ENCODE measurements at places on chromosomes 2 and 18. TPM values are rescaled to one million over a fixed set of nuclear protein-coding genes. Genes with fewer than 3 reads are reported as not detected.

The AMER3 gene
- 0.90 TPM for total RNA-seq

The CNDP1 gene
- 0.28 TPM for total RNA-seq

The CRIM1 gene
- total RNA-seq, result 28.0 TPM

DNA sequence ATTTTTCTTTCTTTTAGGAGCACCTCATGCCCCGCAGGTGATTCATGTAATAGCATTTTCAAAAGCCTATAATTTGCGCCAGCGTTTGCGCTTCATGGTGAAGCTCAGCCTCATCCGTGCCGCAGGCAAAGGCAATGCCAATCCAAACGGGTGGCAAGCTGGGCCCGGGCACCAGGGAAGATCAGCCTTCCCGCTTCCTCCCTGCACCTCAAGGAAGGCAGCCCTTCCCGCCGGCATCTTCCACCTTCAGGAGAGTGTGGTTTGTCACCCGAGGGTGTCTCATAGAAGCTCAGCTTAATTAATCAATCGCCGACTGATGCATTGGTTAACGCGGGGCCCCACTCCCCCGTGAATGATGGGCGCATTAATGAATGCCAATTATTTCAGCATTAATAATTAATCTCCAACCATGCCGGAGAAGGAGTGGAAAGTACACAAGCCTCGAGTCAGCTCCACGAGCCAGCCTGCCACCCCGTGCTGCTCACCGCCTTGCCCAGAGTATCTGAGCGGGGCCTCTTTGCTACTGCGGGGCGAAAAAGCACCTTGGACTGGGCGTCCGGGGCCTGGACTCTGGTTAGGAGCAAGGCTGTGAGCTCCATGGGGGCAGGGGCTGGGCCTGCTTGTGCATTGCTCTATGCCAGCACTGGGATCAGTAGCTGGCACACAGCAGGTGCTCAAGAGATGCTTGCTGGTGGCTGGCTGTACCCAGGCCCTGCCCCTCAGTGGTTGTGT lies 13.0 kb downstream of the INHBB start:
- no peaks in the 10 kb centered on the region for H3K36me3 ChIP-seq
- no peaks in the 10 kb centered on the region for H3K27me3 ChIP-seq
- H3K4me1 ChIP-seq, result no peaks in the 10 kb centered on the region
- no peak for DNase-seq
- no peak overlapping the region for H3K27ac ChIP-seq

GRCh38 chr2:127261804-127262406 lies 32.0 kb downstream of the ERCC3 start:
- H3K4me1 ChIP-seq, result no peaks in the 10 kb centered on the region
- no peak overlapping the region for H3K27ac ChIP-seq
- no peak overlapping the region for H3K4me3 ChIP-seq
- no peak for DNase-seq
- H3K27me3 ChIP-seq, result no peaks in the 10 kb centered on the region
- H3K36me3 ChIP-seq, result peaks cover 38% of the 10 kb centered on the region

- H3K36me3 ChIP-seq, result no peaks in the 10 kb centered on the region
- H3K4me3 ChIP-seq, result no peak overlapping the region
- no peak overlapping the region for H3K27ac ChIP-seq
- H3K27me3 ChIP-seq, result no peaks in the 10 kb centered on the region
- no peak for DNase-seq
Observed at GRCh38 chr2:68603059-68603458, 40.3 kb upstream of the PROKR1 start.

DNA sequence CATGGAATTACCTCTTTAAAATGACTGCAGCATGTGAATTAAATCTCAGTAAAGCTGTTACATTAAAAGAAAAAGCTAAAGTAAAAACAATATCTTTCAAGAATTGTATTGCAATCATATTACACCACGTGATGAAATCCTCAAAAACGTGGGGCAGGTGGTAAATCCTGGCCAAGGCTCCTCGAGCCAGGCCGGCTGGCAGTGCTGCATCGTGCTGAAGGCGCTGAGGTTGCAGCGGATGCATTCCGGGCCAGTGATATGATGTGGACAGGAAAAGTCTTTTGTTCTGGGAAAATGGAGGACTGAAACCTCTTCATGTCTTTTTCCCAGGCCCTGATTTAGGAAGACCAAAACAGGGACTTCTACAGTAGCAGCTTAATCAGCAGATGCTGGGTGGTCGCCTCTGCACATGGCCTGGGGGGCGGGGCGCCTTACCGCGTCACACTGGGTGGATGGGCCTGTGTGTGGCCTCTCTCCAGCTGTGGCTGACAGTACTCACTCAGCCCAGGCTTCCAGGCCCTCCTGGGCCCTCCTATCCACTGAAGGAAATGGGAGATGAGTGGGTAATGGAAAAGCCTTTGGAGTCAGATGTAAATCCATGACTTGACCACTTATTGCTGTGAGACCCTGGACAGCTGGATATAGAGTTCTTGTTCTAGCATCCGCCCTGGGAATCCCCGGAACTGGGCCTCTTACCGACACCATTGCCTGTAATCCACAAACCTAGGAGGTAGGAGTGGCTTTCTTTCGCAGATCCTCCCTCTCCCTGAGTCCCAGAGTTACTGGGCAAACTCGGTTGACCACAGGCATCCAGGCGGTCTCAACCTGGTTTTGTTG lies 45.1 kb downstream of the PROC start:
- no peak for DNase-seq
- H3K4me3 ChIP-seq, result no peak overlapping the region
- H3K4me1 ChIP-seq, result no peaks in the 10 kb centered on the region
- no peaks in the 10 kb centered on the region for H3K36me3 ChIP-seq
- H3K27me3 ChIP-seq, result no peaks in the 10 kb centered on the region

DNA sequence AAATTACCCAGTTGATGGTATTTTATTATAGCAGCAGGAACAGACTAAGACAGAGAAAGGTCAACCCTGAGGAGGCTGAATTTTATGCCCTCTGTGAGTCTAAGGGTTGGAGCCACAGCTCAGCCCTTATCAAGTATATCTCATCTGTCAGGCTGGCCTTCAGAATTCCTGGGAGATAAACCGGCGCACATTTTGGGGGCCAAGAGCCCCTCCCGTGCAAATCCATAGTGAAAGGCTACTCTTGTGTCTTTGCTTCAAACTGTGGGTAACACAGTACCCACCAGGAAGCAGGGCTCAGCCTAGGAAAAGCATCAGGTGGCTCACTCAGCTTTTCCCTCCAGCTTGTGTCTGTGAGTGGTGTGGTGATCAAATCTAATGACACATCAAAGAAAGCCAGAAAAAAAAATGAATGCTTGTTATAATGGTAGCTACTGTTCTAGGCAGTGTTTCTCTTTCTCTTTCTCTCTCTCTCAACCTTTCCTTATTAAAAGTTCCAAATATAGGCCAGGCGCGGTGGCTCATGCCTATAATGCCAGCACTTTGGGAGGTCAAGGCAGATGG lies 25.0 kb upstream of the ASXL2 start:
- no peaks in the 10 kb centered on the region for H3K4me1 ChIP-seq
- no peak overlapping the region for H3K27ac ChIP-seq
- no peak overlapping the region for H3K4me3 ChIP-seq
- DNase-seq, result no peak

DNA sequence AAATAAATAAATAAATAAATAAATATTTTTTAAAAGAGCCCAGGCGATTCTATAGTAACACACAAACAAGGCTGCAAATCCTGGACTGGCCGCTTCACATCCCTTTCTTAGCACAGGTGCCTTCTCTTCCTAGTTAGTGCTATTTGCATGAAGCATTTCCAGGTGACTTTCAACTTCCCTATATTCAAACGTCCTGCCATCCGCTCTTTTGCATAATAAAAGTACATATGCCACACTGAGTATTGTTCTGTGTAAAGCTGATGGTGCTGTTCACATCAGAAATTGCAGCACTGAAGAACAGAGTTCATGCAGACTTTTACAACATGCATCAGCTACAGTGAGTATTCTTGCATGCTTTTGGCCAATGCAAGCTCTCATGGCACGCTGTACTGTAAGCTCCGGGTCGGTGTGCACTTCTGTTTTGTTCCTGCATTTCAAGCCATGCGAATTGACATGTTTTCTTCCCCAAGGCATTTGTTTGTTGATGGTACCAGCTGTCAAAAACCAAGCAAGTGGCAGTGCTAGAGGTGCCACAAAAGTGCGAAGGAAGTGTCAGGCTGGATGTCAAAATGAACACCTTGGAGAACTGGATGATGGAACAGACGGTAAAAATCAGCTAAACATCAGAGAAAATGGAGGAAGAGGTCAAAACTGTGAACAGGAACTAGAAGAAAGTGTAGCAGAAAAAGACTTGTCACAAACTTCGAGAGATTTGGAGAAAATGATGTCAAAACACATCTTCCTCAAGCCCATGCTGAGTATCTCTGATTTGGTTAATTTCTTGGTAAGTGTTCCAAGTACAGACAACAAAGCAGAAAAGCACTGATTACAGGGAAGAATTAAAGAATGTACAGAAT lies 25.5 kb upstream of the CEP68 start:
- no peak for DNase-seq
- peaks cover 16% of the 10 kb centered on the region for H3K4me1 ChIP-seq
- H3K36me3 ChIP-seq, result no peaks in the 10 kb centered on the region

- H3K4me1 ChIP-seq, result peaks cover 6% of the 10 kb centered on the region
- H3K27me3 ChIP-seq, result no peaks in the 10 kb centered on the region
- no peak overlapping the region for H3K4me3 ChIP-seq
Observed at GRCh38 chr2:107810734-107811133, 16.0 kb upstream of the RGPD4 start.

Measured in pancreas (tissue), 10 donors.